ENCODE measurements at places on chromosomes 1 and 21.

- DNase-seq: no peak
Measured at GRCh38 chr21:31133243-31133830, 95.1 kb upstream of the KRTAP19-8 start.

- peak; percentile 9 for DNase-seq
Measured at GRCh38 chr1:12548973-12549459, 69.0 kb downstream of the DHRS3 start.

DNA sequence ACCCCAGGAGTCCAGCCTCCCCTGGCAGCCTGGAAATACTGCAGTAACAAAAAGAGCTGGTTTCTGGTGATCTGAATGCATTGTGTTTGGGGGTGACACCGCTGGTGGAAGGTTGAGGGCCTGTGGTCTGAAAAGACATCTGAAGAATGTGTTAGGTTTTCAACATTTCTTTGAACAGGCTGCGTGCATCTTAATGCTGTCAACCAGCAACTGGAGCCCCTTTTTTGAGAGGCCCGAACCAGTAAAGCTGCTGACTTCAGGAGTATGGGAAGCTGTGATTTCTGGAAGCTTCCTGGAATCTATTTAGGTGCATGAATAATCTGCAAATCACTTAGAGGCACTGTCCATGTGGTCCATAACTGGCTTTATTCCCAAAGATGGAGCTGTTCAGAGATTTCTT is 17.0 kb downstream of the ATP5PO start:
- DNase-seq: no peak

GRCh38 chr1:2587071-2587859 is 688 bp downstream of the PRXL2B start:
- DNase-seq: peak; percentile 34

DNA sequence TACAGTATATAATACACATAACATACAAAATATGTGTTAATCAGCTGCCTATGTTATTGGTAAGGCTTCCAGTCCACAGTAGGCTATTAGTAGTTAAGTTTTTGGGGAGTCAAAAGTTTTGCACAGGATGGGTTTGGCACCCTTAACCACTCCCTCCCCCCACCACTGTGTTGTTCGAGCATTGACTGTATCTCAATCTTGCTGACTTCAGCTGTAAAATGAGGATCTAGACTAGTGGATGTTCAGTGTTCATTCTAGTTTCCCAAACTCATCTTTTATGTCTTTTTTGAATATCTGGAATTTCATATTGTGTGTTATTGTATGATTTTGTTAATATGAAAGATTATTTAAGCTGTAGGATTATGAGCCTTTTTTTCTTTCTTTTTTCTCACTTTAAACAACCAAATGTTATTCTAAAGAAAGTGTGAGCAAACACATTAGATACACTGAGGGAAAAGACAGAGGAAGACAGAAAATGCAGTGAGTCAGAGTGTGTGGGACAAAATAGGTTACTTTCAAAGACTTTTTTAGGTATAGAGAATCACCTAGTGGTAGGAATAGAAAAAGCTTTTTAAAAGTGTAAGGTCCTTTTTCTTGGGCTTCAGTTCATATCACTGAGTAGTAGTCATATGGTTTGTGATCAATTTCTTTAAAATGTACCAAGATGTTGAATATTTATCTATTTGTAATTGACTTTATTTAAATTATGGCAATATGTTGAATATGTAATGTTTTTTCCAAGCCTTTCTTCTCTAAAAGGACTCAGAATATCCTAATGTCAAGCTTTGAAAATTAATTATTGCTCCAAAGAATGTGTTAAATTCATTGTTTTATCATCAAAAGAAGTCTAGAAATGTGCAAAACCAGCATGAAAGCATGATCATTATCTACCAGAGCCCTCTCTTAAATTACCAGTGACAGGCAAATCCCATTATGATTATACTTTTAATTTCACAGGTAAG is 17.9 kb upstream of the CENPF start:
- no peak for DNase-seq

GRCh38 chr1:201536558-201536957 is 2.4 kb upstream of the NAV1 start:
- no peak for DNase-seq

DNA sequence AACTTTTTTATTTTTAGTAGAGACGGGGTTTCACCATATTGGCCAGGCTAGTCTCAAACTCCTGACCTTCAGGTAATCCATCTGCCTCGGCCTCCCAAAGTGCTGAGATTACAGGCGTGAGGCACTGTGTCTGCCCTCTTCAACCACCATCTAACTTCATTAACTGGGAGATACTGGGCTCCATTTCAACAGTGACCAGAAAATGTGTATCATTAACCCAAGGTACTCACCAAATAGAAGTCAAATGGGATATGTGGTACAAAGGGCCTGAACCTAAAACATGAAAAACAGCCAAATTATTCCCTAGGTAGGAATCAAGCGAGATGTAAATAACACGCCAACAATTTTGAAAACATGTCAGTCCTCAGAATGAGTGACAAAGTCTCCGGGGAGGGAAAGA is 1.2 kb downstream of the ILF2 start:
- DNase-seq: no peak

DNA sequence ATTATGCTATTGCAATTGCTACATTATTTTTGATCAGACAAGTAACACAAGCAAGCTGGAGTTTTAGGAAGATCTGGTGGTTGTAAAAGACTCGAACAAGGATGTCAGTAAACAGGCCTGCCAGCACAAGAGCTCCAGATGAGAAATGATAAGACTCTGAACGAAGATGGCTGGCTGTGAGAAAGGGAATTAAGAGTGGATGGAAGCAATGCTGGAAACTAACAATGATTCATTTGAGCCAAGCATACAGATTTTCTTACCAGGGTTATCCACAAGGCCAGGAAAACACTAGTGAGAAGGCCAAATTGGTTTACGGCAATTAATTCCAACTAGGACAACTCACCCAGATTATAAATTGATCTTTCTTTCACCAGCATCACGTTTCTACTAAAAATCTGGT is 54.2 kb downstream of the NRIP1 start:
- DNase-seq: no peak

DNA sequence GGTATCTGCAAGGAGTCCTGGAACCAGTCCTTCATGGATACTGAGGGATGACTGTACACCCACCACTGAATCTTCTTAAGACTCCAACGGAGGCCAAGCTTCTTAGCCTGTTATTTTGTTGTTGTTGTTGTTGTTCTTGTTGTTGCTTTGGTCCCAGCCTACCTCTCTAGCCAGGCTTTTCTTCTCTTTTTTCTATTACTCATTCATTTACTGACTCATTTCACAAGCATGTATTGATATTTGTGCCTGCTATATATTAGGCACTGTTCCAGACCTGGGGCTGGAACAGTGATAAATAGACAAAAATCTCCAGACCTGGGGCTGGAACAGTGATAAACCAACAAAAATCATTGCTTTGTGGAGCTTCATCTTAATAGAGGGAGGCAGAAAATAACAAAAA is 20.4 kb downstream of the CENPF start:
- DNase-seq: no peak

DNA sequence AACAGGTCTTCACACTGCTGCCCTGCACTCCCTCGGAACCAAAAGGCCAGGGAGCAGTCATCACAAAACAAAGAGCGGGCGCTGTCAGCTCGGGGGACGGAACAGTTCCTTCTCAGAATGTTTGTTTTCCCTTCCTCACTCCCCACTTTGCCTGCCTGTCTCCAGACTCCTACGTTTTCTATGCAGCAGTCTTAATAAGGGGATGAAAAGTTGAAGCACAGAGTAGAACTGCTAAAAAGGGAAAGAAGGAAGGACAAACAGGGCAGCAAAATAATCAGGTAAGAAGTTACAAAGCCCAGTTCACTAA is 738 bp upstream of the GPR161 start:
- DNase-seq: no peak

- DNase-seq: no peak
Measured at GRCh38 chr1:235675152-235675890, 25.7 kb upstream of the GNG4 start.

- no peak for DNase-seq
Measured at GRCh38 chr1:51818487-51818886, 60.0 kb downstream of the NRDC start.

DNA sequence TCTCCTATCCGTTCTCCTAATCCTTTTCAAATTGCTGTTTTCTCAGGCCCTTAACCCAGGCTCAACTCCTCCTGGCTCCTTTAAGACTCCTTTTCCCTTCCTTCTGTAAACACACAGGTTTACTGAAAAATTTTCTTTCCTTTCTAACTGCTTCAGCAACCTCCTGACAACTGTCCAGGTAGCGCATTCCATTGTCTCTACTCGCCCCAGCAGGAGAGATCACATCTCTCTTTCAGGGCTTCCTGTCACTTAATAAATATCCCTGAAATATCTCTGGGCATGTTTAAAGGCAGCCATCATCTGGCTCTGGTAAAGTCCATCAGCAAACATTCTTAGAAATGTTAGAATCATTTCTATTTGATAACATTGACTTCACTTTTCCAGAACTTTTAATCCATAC is 211.2 kb upstream of the PTBP2 start:
- no peak for DNase-seq

- no peak for DNase-seq
Measured at GRCh38 chr1:98351561-98351960, 310.0 kb upstream of the SNX7 start.

GRCh38 chr1:26581287-26581651 is 51.7 kb downstream of the RPS6KA1 start:
- no peak for DNase-seq

DNA sequence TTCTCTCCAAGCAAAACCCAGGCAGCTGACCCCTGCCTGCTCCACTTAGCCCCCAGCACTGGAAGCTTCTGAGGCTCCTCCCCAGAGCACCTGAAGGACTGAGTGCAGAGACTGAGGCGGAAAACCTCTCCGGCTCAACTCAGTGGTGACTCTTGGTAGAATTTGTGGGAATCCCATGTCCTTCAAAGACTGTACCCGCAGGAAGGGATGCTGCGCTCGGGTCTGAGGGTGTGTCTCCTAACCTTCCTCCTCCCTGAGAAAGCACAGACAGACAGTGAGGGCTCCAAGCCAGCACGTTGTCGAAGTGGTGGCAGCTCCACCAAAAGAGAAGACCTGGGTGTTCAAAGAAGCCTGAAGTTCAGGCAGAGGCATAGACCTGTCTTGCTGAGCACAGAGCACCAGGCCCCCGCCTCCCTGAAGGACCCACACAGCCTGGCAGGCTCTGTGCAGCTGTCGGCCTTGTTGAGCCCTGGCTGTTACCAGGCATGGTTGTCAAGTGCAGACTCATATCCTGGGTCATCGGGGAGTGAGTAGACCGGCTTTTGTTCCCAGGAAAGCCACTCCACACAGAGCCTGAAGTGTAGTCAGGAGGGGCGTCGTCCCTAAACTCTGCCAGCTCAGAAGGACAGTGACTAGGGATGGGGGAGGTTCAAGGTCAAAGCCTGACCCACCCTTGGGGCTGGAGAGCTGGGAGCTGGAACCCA is 36.7 kb downstream of the CSMD2 start:
- no peak for DNase-seq

- DNase-seq: no peak
Measured at GRCh38 chr1:79380078-79380477, 373.5 kb upstream of the ADGRL4 start.

DNA sequence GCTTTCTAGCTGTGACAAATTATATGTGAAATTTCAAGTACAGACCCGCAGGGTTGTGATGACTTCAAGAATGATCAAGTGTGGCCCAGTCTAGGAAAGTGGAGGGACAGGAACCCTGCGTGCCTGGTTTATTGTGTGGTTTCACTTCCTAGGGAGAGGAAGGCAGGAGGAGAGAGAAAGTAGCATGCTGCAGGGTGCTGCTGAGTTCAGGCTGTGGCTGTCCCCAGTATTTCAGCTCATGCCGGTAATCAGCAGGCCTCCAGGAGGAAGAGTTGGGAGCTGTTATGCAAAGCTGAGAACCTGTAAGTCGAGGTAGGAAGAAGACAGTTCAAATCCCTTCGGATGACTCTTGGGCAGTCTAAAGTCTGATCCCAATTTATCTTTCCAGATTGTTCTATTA is 140.4 kb downstream of the ROR1 start:
- DNase-seq: no peak

DNA sequence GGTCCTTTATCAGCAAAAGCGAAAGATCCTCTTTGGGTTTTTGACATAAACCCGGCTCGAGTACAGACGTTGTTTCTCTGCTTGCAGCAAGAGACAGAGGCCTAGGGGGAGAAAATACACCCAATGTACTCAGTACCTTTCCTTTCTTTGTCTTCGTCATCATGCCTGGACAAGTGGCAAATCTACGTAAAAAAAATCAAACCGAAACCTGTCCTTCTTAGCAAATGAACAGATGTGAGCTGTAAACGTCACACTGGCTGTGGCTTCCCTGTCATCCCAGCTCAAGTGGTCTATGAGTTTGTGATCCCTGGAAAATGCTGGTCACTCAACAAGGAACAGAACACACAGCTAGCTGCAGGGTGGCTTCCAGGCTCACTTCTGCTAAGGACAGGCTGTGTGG is 39.9 kb downstream of the STPG1 start:
- no peak for DNase-seq

DNA sequence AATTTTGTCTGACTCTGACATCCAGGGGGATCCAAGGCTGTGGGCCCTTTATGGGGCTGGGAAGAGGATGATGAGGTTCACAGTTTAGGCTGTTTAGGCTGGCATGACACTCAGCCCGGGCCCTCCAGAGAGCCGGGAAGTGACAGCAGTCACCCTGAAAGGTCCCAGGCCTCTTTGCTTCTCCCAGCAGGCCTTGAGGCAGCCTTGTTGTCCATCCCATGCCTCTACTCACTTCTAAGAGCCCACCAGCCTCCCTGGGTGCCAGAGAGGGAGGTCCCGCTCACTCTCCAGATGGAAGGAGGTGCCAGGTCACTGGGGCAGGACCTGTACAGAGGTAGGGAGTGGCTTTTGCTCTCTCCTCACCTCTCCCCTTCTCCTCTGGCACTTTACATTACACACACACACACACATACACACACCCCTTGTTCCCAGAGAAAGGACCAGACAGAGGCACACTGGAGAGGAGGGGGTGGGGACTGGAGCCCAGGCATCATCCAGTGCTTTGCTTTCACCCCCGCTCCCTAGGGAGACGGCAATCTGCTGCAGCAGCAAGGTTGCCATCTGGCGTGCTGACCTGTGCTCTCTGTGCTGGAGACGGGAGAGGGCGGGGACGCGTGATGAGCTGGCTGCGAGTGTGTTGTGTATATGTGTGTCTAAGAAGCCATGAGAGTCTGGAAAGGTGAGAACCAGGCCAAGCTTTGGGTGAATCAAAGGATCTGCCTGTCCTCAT is 4.6 kb downstream of the KLHDC8A start:
- no peak for DNase-seq

GRCh38 chr21:37082856-37083528 is 9.9 kb downstream of the TTC3 start:
- DNase-seq: no peak

DNA sequence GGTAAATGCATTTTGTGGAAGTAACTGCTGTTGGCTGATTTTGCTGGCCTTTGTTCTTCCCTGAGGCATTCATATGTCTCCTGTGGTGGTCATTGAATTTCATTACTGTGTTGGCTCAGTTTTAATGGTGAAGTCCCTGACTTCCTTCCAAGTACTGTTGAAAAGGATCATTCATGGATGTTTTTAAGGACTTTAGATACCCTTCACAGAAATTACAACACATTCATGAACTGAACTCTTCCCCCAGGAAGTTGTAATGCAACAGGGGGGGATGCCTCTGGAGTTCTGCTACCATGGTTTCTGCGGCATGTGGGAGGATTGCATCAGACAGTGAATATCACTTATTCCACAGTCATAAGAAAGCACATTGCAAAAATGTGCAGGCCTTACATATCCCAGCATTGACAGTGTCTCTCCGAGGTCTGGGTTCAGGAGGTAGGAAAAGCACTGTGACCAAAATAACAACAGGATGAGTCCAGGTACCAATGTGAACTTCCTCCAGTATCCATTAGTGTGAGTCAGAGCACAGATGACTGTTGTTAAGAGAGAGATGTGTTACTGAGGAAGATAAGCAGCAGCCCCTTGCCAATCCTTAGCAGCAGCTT is 2.1 kb upstream of the RAB3GAP2 start:
- no peak for DNase-seq
